Dermis blood vessel endothelial cell (primary cell): ENCODE measurements at places on chromosomes 13 and 19. TPM values are rescaled to one million over a fixed set of nuclear protein-coding genes. Genes with fewer than 3 reads are reported as not detected.

ZFR2 gene
- 0.17 TPM in 1 of 2 replicates, not detected in the other for total RNA-seq

CAMSAP3 gene
- total RNA-seq, result under 0.01 and 0.19 TPM in 2 replicates

SCN1B gene
- 6.5 and 15.9 TPM in 2 replicates for total RNA-seq

GAS6 gene
- total RNA-seq, result 147 and 174 TPM in 2 replicates

BRCA2 gene
- 4.6 and 13.2 TPM in 2 replicates for total RNA-seq

WIZ gene
- total RNA-seq, result 9.2 and 14.7 TPM in 2 replicates

F2RL3 gene
- 3.0 and 14.0 TPM in 2 replicates for total RNA-seq

SIGLEC8 gene
- not detected in 2 replicates for total RNA-seq

HSD11B1L gene
- 7.4 and 9.7 TPM in 2 replicates for total RNA-seq

SLC7A10 gene
- 0.17 TPM in 1 of 2 replicates, not detected in the other for total RNA-seq

DENND1C gene
- not detected in 2 replicates for total RNA-seq

PRRG2 gene
- 6.1 and 7.5 TPM in 2 replicates for total RNA-seq

CD79A gene
- 0.09 and 0.34 TPM in 2 replicates for total RNA-seq

RPS19 gene
- 1,021 and 1,770 TPM in 2 replicates for total RNA-seq
